NCI-H774 (cell line): ENCODE measurements at places on chromosomes 12 and 14.

DNA sequence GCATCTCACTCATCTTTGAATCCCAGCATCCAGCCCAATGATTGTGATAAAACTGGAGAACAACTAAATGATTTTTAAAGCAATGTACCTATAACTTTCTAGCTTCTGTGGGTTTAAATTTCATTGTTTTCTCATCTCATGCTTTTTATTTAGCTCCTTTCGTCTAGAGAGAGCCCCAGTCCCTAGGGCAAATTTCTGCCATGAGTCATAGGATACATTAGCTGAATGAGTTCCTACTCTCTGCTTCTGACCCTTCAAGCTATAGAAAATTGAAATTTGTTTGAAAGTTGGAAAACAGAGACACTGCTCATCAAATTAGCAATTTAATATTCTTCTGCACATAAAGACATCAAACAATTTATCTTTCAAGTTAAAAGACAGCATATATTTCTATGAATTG, 113.9 kb downstream of the KIF21A start:
- no peak for DNase-seq

- no peak for DNase-seq
Observed at GRCh38 chr14:105884808-105885281, 358.5 kb downstream of the TMEM121 start.

DNA sequence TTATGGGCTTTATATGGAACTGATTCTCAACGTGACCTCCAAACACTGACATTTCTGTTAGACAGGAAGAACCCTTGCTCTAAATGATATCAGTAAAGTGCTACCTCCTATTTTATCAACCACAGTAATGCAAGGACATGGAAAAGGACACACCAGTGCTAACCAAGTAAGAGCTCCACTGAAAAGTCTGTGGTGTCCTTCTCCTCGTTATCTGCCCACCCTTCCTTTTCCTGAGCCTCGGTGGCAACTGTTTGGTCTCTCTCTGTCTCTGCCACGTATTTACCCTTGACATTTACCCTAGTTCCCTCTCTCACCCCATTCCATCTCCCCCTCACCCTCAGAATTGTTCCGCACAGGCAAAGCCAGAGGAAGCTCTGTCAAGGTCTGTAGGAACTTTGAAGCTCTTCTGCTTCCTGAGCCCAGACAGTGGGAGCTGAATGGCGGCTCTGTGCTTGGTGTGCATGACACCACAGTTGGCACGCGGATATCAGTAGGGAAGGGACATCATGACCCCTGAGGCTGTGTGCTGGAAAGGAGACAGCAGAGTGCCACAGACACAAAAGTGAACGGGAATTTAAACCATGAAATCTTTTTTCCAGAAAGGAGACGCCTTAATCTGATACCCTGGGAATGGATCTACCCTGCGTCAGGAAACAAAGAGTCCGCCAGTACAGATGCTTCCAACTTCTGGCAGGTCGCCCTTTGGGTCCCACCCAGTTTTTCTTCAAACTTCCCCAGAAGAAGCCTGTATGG, 50.8 kb downstream of the NTN4 start:
- no peak for DNase-seq

DNA sequence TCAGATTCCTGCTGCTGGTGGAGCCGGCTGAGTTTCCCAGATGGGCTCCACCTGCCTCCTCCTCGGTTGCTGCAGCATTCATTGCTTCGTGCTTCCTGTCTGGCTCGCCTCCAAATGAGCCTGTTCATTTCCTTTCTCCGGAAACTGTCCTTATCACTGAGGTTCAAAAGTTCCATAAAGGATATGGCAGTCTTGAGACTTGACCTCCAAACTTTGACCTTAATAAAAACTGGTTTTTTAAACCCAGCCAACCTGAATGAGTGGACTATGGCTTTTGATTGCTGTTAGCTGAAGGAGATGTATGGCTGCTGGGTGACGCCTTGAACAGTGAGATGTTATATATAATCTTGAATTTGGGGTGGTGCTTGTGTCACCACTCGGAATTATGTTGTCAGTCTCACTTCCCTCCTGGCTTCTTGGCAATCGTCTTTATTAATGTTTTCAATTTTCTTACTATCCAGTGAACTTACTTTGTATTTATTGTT, 62.7 kb downstream of the RASSF3 start:
- peak; percentile 83 for DNase-seq

GRCh38 chr14:68786491-68787091, 6.3 kb downstream of the ZFP36L1 start:
- no peak for DNase-seq

- no peak for DNase-seq
Observed at GRCh38 chr12:31588976-31589375, 2.0 kb downstream of the DENND5B start.

- DNase-seq = peak; percentile 39
Observed at GRCh38 chr12:29944269-29945000, 160.7 kb upstream of the TMTC1 start.

GRCh38 chr12:13211859-13212664, 15.5 kb downstream of the EMP1 start:
- peak; percentile 29 for DNase-seq

DNA sequence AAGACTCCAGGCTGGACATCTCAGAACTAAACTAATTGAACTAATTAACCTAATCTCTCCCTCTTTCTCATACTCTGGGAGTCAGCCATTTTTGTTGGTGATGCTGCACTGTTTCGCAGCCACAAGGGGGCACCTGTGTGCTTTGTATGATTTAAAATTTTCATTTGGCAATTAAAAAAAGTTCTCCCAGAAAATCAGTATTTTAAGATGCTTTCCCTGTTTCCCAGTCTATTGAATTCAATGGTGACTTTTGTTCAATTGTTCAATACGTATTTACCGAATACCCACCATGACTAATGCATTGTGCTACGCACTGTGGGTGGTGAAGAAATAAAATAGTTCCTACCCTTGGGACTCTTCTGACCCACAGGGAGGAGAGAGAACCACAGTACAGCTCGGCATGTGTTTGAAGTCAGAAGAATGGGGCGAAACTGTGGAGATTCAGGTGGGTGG, 63.7 kb downstream of the ZNF664 start:
- DNase-seq = peak; percentile 5

DNA sequence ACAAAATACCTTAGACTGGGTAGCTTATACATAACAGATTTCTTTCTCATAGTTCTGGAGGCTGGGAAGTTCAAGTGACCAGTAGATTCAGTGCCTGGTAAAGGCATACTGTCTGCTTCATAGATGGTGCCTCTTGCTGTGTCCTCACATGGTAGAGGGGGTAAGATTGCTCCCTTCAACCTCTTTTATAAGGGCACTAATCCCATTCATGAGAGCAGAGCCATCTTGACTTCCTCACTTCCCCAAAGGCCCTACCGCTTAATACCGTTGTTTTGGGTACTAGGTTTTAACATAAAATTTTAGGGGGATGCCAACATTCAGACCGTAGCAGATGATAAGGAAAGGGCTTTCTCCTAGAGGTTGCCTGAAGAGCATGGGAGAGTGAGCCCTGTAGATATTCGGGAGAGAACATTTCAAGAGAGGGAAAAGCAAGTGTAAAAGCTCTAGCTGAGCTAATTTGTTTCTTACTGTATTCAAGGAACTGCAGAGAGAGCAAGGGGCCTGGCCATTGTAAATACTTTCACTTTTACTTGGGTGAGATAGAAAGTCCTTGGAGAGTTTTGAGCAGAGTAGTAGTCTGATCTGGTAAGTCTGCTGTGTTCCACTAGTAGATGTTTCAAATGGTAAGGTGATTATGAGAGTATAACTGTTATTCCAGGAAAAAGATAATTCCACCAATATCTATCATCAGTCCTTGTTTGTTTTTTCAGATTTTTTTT, 27.3 kb downstream of the FRS2 start:
- DNase-seq = no peak

DNA sequence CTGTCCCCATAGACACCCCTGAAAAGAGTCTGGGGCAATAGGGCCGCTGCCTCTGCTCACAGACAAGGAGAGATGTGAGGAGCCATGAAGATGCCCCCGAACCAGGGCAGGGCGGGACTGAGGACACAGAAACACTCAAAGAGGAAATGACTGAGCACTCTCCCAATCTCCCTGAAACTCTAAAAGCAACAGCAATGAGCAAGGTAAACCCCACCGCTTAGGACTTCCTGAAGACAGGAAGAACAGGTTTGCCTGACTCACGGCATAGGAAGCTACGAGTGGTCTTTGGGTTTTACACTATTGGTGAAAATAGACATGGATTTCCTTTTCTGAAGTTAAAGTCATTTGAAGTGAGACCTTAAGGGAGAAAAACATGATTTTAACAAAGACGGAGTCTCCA, 32.5 kb downstream of the STX2 start:
- DNase-seq = no peak

- DNase-seq = no peak
Observed at GRCh38 chr14:76904740-76905569, 78.7 kb downstream of the LRRC74A start.

- DNase-seq = no peak
Observed at GRCh38 chr12:7853557-7853956, 19.2 kb downstream of the SLC2A14 start.

DNA sequence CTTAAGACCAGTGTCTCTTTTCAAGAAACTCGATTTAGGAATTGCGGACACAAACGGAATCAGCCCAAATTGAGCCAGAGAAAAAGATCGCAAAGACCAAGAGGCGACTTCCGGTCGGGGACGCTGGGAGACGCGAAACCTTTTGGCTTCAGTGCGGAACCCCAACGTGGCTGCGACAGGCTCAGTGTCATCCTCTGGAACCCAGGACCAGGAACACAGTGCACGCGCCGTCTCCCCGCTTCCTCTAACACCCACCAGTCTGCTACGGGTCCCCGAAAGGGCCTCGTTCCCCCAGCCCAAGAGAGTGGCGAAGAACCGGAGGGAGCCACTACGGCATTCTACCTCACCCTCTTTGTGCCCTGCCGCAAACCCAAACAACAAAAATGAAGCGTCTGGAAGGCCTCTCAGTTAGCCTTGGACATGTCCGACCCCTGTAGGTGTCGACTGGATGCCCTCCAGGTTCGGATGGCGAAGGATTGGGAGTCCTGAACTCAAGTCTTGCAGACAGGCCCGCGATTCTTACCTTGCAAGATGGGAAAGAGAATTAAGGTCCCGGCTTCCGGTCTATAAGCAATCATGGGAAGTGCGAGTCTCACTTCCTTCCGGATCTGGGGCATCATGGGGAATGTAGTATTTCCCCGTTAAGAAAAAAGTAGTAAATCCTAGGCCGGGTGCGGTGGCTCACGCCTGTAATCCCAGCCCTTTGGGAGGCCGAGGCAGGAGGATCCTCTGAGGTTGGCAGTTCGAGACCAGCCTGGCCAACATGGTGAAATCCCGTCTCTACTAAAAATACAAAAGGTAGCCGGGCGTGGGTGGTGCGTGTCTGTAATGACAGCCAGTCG, at the start of gene RPL6:
RPL6 (minus strand) TSS at position 542 of the 842 bp plus-strand sequence. CDS start 949 bp downstream, outside the sequence.
- peak; percentile 93 for DNase-seq

GRCh38 chr12:92615086-92615485, 87.7 kb upstream of the PLEKHG7 start:
- DNase-seq = no peak

DNA sequence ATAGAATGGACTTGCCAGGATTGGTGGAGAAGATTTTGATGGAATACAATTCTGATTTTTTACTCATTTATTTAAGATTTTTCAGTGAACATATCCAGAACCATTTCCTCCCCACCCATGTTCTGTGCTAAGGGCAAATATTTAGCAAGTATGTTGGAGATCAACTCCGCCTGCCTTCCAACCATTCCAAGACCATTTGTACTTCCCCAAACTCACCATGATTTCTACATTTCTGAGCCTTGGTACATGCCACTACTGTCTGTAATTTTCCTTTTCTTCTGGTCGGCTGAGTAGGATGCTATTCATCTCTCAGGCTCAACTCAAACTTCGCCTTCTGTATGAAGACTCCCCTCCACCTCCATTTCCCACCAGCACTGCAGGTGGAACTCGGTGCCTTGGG, 150.6 kb downstream of the NTF3 start:
- no peak for DNase-seq

DNA sequence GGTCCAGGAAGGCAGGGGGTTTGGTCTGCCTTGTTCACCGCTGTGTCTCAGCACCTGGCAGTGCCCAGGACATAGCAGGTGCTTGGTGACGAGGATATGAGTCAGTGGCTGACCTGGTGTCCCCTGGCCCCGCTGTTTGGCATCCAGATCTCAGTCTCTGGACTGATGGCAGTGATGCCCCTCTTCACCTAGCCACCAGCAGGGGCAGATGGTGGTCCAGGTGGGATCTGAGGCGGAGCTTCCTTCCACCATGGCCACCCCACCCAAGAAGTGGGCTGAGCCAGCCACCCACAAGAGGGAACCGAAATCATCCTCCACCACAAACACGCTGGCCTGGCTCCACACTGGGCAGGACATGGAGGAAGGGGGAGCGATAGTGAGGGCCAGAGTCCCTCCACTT, 16.1 kb upstream of the SH2B3 start:
- no peak for DNase-seq

DNA sequence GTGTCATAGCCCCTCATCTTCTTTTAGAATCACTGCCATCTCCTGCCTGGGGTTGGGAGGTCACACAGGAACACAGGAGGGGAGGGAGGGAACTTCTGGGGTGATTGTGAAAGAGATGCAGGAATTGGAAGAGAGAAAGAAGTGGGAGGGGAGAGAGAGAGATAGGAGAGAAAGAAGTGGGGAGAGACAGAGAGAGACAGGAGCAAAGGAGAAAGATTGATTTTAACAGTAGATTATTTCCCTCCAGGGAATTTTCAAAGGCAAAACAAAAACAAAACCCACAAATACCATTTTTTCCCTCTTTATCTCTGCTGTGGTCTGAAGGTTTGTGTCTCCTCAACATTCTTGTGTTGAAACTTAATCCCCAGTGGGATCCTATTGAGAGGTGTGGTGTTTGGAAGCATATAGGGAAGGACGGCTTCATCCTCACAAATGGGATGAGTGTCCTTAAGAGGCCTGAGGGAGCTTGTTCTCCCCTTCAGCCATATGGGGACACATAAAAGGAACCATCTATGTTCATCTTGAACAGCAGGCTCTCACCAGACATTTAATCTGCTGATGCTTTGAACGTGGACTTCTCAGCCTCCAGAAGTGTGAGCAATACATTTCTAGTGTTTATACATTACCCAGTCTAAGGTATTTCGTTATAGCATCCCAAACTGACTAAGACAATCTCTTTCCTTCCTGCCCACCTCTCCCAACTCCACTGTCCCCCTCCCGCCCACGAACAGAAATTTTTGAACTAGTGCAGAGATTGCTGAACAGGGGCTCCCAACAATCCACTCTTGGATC, 134.9 kb upstream of the MAX start:
- no peak for DNase-seq

GRCh38 chr12:9702255-9702654, 30.6 kb downstream of the CLECL1 start:
- DNase-seq = no peak

DNA sequence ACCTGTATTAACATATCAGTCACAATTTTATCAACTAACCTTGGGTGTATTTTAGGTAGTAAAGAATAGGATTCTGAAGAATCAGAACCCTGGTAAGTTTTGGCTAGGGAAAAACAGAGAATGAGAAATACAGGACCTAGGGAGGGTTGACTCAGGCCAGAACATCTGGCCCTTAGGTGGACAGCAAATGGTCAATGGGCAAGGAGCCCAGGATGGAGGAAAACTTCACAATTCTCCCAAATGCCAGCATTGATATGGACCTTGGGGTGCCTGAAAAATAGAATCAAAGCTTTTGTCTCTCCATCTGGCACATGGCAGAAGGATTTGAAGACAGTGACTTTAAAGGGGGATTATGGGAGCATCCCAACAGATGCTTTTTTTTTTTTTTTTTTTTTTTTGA, 32.7 kb upstream of the PRPF39 start:
- DNase-seq = no peak
